ENCODE measurements at places on chromosomes 6 and 20. TPM values are rescaled to one million over a fixed set of nuclear protein-coding genes. Genes with fewer than 3 reads are reported as not detected.

The BEND6 gene
- 5.7 TPM for polyA plus RNA-seq

The MPIG6B gene
- 1.6 TPM for polyA plus RNA-seq

The SLC17A2 gene
- polyA plus RNA-seq, result 1.6 TPM

The NUDT3 gene
- polyA plus RNA-seq, result 21.6 TPM

The CALHM4 gene
- polyA plus RNA-seq, result 0.85 TPM

The GCNT2 gene
- polyA plus RNA-seq, result 14.4 TPM

The HTR1E gene
- polyA plus RNA-seq, result 0.92 TPM

The CEP85L gene
- polyA plus RNA-seq, result 6.4 TPM

The KCNQ2 gene
- polyA plus RNA-seq, result 8.5 TPM

The NTSR1 gene
- polyA plus RNA-seq, result 3.0 TPM

The LY6G6F gene
- polyA plus RNA-seq, result 0.44 TPM

The SLC17A1 gene
- 32.4 TPM for polyA plus RNA-seq

DNA sequence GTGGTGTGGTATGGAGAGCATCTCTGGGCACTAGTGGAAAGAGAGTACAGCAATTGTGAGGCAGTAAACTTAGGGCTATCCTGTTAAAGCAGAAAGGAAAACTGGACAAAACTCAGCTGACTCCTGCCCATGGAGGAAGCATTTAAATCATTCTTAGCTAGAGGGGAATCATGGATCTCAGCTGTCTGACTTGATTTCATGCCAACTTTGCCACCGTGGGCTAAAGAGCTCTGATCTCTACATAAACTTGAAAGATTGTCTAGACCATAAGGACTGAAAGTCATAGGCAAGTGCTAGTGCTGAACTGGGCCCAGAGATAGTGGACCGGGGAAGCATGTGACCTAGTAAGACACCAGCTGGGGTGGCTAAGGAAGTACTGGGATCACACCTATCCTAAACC, 651.8 kb downstream of the COL12A1 start:
- DNase-seq, result no peak

GRCh38 chr6:80939898-80940297, 812.6 kb downstream of the TENT5A start:
- no peak for DNase-seq

DNA sequence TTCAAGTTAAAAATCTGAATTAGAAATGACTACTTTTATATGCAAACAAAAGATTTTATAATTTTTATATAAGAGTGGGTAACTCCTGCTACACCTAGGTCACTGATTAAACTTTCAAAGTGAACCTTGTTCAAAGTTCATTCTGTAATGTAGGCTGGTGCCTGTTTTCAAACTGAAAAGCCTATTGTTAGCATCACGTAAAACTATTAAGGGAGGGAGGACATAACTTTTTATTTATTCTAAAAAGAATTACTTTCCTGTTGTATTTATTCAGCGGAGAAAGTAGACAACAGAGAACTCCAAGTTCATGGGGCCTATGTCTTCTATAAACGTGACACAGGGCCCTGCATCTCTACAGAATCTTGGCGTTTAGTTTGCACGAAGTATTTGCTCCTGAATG, 27.4 kb downstream of the FERMT1 start:
- no peak for DNase-seq

GRCh38 chr20:48459722-48460395, 367.9 kb downstream of the PREX1 start:
- DNase-seq, result no peak

DNA sequence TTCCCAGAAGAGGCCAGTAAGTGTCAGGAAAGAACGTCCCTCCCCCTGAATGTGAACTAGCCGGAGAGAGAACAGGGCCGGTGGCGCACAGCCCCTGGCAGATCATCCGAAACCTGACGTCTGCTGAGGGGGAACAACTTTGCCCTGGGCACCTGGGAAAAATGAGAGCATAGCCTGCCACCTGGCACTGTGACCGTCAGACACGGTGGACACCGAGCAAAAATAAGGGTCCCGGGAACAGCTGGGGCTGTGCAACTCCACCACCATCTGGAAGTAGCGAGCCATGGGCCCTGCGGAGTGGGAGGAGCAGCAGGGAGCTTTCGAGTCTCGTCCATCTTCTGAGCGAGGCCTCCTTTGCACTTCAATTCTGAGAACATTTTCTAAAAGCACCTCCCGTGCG, 110.8 kb downstream of the EDN3 start:
- no peak for DNase-seq

GRCh38 chr6:126886106-126886505, 232.4 kb upstream of the RSPO3 start:
- DNase-seq, result no peak

GRCh38 chr6:101403216-101403945, 9.9 kb downstream of the GRIK2 start:
- DNase-seq, result no peak

GRCh38 chr20:483815-484644, 21.7 kb upstream of the TBC1D20 start:
- no peak for DNase-seq

GRCh38 chr20:4445784-4446183, 275.9 kb upstream of the PRND start:
- no peak for DNase-seq

- DNase-seq, result no peak
Measured at GRCh38 chr6:44304282-44305199, 8.6 kb downstream of the AARS2 start.

- DNase-seq, result no peak
Measured at GRCh38 chr6:142174703-142175102, 27.6 kb downstream of the VTA1 start.

DNA sequence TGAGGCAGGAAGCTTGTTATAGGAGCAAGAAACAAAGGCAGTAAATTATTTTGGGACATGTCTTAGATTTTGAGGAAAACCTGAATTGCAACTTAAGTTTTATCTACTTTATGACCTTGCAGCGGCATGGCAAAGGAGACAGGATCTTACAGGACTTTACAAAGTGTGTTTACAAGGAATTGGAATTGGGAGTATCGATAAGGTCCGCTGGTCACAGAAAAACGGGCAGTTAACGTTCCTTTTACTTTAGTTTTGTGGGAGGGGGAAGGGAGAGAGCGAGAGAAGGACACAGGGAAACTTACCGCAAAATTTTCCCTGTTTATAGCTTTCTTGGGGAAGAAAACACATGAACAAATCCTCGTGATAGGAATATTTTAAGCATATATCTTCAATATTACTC, 1607.2 kb downstream of the GRIK2 start:
- no peak for DNase-seq

DNA sequence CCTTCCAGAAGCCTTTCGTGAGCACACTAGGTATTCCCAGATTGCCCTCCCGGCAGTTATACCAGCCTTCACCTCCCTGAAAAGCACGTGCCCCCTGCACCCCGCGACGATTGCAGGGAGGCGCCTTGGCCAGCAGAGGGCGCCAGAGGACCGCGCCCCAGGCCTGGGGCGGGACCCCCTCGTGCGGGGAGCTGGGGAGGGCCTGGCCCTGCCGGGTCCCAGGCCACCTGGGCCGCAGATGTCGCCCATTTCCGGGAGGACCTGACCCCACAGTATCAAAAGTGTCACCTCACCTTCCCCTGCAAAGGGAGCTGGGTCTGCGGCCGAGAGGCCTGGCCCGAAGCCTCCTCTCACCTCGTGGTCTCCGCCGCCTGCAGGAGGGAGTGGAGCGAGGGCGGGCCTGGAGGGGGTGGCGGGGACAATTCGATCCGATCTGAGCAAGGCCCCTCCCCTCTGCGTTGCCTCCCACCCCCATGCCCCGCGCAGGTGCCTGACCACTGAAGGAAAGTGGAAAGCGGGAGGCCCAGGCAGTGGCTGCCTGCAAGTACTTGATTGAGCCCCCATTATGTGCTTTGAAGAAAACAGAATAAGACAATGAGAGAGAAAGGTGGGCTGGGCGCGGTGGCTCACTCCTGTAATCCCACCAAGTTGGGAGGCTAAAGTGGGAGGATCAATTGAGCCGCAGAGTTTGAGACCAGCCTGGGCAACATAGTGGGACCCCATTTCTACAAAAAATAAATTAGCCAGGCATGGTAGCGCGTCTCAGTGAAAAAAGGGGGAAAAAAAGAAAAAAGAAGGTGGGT, 3.5 kb upstream of the SNAI1 start:
- DNase-seq, result no peak

DNA sequence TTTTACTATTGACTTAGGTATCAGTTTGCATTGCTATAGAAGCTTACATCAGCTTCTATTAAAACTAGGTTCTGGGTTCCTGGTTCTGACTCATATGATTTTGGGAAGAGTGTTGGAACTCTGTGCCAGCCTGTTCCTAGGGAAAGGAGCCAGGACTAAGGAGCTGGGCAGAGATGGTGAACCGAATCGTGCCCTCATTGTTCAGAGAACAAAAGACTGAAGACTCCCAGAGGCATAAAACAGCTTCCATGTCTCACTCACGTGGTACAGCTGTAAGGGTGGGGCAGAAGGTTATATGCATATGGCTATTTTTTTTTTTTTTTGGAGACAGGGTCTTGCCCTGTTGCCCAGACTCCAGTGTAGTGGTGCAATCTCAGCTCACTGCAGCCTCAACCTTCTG, 89.1 kb upstream of the THBS2 start:
- no peak for DNase-seq

GRCh38 chr6:112086744-112087135, 542 bp downstream of the TUBE1 start:
- peak; percentile 48 for DNase-seq

DNA sequence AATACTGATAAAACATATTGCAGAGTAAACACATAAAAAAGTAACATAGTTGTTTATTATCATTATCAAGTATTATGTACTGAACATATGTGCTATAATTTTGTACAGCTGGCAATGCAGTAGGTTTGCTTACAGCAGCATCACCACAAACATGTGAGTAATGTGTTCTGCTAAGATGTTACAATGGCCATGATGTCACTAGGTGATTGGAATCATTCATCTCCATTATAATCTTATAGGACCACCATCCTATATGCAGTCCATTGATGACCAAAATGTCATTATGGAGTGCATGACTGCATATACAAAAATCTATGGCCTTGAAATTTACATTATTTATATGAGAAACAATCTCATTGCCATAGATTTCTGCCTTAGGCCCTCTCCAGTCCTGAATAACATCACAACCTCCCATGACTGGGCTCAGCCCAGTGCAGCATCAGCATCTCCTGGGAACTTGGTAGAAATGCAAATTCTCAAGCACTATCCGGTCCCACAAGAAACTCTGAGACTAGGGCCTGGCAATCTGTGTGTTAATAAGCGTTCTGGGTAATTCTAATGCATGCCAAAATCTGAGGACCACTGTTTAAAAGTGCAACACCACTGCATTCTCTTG, 352.0 kb upstream of the MARCKS start:
- DNase-seq, result no peak

- DNase-seq, result no peak
Measured at GRCh38 chr6:9507136-9507895, 907.6 kb downstream of the TFAP2A start.

DNA sequence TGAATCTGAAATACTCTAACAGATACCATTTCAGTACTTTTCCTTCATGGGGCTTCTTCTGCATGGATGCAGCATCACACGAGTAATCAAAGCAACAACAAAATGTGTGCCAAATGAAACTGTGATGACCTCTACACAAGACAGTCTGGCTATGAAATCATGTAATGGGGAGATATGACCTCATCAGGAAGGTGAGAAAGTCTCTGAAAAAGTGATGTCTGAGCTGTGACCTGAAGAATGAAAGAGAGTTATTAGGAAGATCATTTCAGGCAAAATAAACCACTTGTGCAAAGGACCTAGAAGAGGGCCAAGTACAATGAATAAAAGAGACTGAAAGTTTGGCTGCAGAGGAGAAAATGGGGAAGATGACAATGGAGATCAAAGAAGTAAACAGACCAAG, 182.8 kb downstream of the PTPRK start:
- DNase-seq, result no peak

DNA sequence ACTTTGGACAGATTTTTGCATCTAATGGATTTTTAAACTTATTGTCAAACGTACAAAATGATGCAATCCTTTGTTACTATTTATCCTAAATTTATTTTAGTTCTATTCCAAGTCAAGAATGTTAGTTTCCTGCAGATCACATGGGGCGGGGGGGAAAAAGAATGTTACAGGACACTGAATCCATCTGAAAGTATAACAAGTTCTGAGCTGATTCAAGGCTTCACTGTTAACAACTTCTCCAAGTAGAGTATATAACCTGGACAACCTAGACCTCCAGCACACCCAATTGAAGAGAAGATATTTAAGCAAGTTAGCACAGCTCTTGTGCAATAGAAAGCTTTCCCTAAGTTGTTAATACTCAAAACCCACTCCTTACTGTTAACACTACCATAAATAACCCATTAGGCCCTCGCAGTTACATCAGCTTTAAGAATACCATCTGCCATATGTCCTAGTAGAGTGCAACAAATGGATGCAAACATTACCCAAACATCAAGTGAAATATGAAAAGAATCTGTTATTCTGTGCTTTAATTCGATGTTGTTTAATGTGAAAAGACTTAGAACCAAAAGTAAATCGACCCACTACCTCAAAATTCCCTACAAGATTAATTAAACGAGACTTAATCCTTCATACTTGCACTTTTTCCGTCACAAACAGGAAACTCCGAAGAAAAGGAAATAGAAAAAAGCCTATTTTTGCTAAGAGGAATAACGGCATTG, 1.3 kb downstream of the SEC63 start:
- DNase-seq, result peak; percentile 28

DNA sequence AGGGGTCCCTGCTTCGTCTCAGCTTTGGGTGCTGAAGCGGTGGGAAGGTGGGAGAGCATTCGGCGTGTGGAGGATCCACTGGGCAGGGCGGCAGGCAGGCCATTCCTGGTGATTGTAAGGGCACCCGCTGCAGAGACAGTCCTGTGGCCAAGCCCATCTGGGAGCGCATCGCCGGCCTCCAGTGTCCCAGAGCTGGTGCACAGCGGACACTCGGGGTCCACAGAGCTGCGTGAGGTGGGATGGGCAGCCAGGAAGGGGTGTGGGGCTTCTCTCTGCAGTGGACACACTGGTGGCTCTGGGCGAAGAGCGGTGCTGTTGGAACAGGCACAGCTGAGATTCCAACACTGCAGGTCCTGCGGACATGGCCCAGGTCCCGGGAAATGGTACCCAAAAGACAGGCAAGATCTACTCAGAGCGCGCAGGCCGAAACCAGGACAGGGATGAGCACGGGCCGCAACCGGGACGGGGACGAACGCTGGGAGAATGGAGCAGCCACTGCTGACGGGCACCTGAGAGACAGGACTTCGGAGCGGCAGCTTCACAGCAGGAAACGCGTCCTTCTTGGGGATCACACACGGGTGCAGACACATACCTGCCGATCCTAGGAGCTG, 188.2 kb downstream of the ERMARD start:
- no peak for DNase-seq

GRCh38 chr6:88899569-88900316, 63.7 kb downstream of the RNGTT start:
- no peak for DNase-seq

DNA sequence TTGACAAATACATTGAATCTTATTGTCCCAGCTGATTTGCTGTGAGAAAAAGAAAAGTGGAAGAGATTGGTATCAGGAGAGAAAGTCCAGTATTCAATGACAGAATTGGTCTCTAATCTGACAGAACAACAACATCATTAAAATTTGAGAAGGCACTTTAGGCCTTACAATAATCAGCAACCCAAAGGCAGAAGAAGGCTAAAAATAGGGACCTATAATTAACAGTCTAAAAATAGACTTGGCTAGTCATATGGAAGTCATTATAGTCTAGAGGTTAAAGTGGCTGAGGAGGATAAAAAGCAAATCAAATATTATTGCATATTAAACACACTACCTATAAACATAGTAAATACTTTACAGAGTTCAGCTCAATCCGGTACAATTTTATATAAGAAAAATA, 393.6 kb upstream of the JAG1 start:
- no peak for DNase-seq

Measured in renal cortex interstitium (tissue), 15 donors.